Thoracic aorta endothelial cell (primary cell): ENCODE measurements at places on chromosomes 3 and 15. TPM values are rescaled to one million over a fixed set of nuclear protein-coding genes. Genes with fewer than 3 reads are reported as not detected.

The ZNF774 gene
- 1.5 and 5.3 TPM in 2 replicates for total RNA-seq

The BOC gene
- total RNA-seq, result 0.40 and 0.86 TPM in 2 replicates

The NXPE3 gene
- 11.2 and 11.5 TPM in 2 replicates for total RNA-seq

The SEMA3G gene
- 4.0 and 9.8 TPM in 2 replicates for total RNA-seq

The AADACL2 gene
- not detected in 2 replicates for total RNA-seq

The TM4SF1 gene
- total RNA-seq, result 845 and 906 TPM in 2 replicates

The PDCD7 gene
- 21.8 and 27.4 TPM in 2 replicates for total RNA-seq

The GPR27 gene
- 0.07 TPM in 1 of 2 replicates, not detected in the other for total RNA-seq

The CFAP91 gene
- 0.13 and 0.29 TPM in 2 replicates for total RNA-seq

The ADAMTS9 gene
- 138 and 392 TPM in 2 replicates for total RNA-seq

The CRABP1 gene
- not detected in 2 replicates for total RNA-seq

The IMPG2 gene
- 0.50 and 0.53 TPM in 2 replicates for total RNA-seq
